ENCODE measurements at places on chromosomes 5 and 9. TPM values are rescaled to one million over a fixed set of nuclear protein-coding genes. Genes with fewer than 3 reads are reported as not detected.

OR13C4 gene
- not detected for total RNA-seq

KCTD16 gene
- total RNA-seq: 0.11 TPM

CCNJL gene
- 19.0 TPM for total RNA-seq

ZNG1F gene
- total RNA-seq: 7.9 TPM

HAVCR2 gene
- total RNA-seq: 1.3 TPM

ZNF169 gene
- total RNA-seq: 10.2 TPM

All from left colon (tissue), 2 donors.